GM10248 (cell line): ENCODE measurements at places on chromosomes 16 and 17.

DNA sequence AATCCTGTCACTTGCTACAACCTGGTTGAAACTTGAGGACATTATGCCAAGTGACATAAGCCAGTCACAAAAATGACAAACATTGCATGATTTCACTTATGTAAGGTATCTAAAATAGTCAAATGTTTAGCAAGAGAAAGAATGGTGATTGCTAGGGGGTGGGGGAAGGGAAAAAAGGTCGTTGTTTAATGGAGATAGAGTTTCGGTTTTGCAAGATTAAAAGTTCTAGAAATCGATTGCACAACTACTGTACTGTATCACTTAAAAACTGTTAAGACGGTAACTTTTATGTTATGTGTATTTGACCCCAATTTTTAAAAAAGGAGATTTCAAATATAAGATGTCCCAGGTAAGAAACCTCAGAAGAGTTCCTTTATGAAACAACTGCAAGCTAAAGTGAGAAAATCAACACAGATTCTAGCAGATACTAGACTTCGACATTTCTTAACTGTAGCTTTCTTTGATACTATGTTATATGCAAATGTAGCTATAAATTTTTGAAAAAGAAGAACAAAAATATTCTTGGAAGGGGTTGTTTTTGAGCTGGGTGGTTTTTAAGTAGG is 5.9 kb downstream of the MEOX1 start:
- DNase-seq: no peak

DNA sequence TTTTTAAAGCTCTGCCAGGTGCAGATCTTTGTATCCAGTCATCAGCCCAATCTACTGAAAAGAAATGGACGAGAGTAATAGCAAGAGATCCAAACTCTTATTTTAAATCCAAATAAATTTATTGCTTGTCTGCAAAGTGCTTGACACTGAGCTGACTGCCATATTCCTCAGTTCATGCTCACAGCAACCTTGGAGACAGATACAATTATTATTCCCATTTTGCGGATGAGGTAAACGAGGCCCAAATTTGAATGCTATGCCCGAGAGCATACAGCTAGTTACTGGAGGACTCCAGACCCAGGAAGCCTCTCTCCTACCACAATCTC is 620 bp downstream of the NOB1 start:
- DNase-seq: no peak

- DNase-seq: no peak
These were observed 214.2 kb downstream of the STX8 start for GRCh38 chr17:9361188-9361955.

DNA sequence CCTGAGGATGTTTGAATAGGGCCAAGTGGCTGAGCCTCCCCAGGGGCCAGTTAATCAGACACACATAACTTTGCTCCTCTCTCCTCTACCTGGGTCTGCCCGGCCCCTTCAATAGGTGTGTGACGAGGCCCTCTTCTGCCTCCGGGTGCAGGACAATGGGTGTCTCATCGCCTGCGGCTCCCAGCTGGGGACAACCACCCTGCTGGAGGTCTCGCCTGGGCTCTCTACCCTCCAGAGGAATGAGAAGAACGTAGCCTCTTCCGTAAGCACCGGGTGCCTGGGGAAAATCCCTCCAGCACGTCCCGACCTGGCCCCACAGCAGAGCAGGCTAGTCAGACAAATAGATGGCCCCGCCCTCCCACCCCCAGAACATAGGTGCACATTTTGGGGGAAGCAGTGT is 16.1 kb upstream of the KIF19 start:
- no peak for DNase-seq

- no peak for DNase-seq
These were observed 791 bp upstream of the C17orf75 start for GRCh38 chr17:32342603-32343325.

GRCh38 chr17:47816111-47816735 is 5.4 kb downstream of the OSBPL7 start:
- DNase-seq: no peak

GRCh38 chr16:68252383-68252782 is 7.2 kb downstream of the PLA2G15 start:
- DNase-seq: no peak
